ENCODE measurements at places on chromosomes 11 and 22. TPM values are rescaled to one million over a fixed set of nuclear protein-coding genes. Genes with fewer than 3 reads are reported as not detected.

The SCUBE2 gene
- total RNA-seq = 1.3 TPM

The CREBZF gene
- 36.3 TPM for total RNA-seq

The CACNA1I gene
- not detected for total RNA-seq

The OR8A1 gene
- total RNA-seq = not detected

The PYGM gene
- 8.8 TPM for total RNA-seq

The TST gene
- total RNA-seq = 16.2 TPM

The CARD18 gene
- not detected for total RNA-seq

The MEI1 gene
- total RNA-seq = 0.26 TPM

The SOX10 gene
- total RNA-seq = not detected

The PKNOX2 gene
- 10.4 TPM for total RNA-seq

The ANO9 gene
- total RNA-seq = not detected

The RFPL3 gene
- total RNA-seq = not detected

The TTC9C gene
- total RNA-seq = 27.5 TPM

The NDUFS8 gene
- total RNA-seq = 81.6 TPM

The ELF5 gene
- not detected for total RNA-seq

The ALDH3B1 gene
- 25.6 TPM for total RNA-seq

The OR52A1 gene
- total RNA-seq = not detected

The CRELD2 gene
- total RNA-seq = 83.6 TPM

The TIMP3 gene
- total RNA-seq = 195 TPM

The MRPL11 gene
- 22.5 TPM for total RNA-seq

The OR51B2 gene
- 0.13 TPM for total RNA-seq

The TRIM66 gene
- 13.2 TPM for total RNA-seq

The PARVA gene
- 71.7 TPM for total RNA-seq

The TPBGL gene
- total RNA-seq = under 0.01 TPM

The CDHR5 gene
- total RNA-seq = not detected

The PANX3 gene
- not detected for total RNA-seq

The ARFGAP3 gene
- 72.2 TPM for total RNA-seq

The CRYBB2 gene
- not detected for total RNA-seq

The SMIM38 gene
- 0.72 TPM for total RNA-seq

The HEPN1 gene
- not detected for total RNA-seq

The TPH1 gene
- total RNA-seq = 0.07 TPM

The GLYAT gene
- total RNA-seq = not detected

The OR10A6 gene
- total RNA-seq = not detected

The MMP12 gene
- total RNA-seq = 0.17 TPM

The UCP2 gene
- 0.39 TPM for total RNA-seq

The UCP3 gene
- total RNA-seq = 0.65 TPM

The CRYBA4 gene
- not detected for total RNA-seq

The MRGPRF gene
- 65.7 TPM for total RNA-seq

The ZP1 gene
- total RNA-seq = 0.98 TPM

The OR2AG1 gene
- not detected for total RNA-seq

The MAP6 gene
- 2.4 TPM for total RNA-seq

The OLFML1 gene
- total RNA-seq = 3.4 TPM

The MS4A15 gene
- total RNA-seq = not detected

The SIK2 gene
- 16.0 TPM for total RNA-seq

The HOATZ gene
- total RNA-seq = not detected

The SLC37A2 gene
- 1.7 TPM for total RNA-seq

The MS4A4A gene
- total RNA-seq = not detected

The RIMBP3B gene
- 0.23 TPM for total RNA-seq
